ENCODE measurements at places on chromosomes 3 and 15. TPM values are rescaled to one million over a fixed set of nuclear protein-coding genes. Genes with fewer than 3 reads are reported as not detected.

Gene SCAANT1
- total RNA-seq, result not detected

Gene MUC4
- 0.07 TPM for total RNA-seq

Gene IQSEC1
- total RNA-seq, result 3.0 TPM

Gene GCSAM
- not detected for total RNA-seq
